ENCODE measurements at places on chromosomes 16 and 17.

DNA sequence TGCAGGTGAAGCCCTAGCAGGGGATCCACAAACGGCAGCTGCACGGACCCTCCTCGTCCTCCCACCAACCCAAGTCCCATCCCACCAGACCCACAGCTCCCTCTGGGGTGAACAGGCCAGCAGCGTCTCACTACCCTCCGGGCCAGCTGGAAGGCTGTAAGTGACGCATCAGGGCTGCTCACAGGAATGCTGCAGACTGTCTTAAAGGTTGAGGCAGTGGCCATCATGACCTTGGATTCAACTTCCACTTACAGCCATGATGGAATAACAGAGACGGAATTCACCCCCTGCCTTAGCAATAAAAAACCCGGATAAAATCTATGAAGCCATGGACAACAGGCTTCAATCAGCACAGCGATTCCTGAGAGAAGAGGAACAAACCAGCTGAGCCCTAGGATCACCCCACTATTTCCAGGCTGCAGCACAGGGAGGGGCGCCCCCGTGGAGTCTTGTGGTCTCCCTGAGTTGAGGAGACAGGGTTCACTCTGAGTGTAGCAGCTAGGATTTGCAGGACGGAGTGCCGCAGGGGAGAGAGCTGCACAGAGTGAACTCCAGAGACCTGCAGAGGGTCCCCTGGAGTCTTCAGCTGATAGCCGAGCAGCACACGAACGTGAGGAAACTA lies 10.5 kb downstream of the FAM83G start:
- peak; percentile 23 for DNase-seq

GRCh38 chr17:79282294-79282693 lies 207.7 kb downstream of the ENGASE start:
- DNase-seq, result no peak

DNA sequence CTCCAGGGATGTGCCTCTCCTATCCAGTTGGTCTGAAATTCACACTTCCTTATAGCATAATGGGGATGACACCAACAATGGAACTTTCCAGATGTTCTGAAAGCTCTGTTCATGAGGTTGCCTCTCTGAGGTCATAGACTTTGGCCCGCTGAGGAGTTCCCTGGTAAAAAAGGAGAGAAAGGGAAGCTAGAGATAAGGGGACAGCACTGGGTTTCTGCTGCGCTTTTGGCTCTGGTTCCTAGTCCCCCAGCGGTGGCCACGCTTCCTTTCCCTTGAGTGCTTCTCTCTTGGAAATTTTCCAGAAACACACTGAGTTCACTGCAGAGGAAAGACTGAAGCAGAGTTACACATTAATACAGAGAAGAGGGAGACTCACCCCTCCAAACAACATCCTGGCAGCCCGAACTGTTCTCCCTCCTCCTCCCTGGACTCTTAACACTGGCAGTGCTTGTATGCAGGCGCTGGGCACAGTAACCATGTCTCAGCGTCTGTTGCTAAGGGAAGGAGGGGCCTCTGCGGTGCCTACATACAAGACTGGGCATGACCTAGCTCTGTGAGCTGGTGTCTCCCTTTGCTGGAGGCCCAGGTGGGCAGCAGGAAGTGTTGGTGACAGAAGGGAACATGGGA lies at the start of gene DNAH3:
Gene DNAH3 (minus strand): TSS at position 472 of the 627 bp plus-strand sequence. CDS start 527 bp downstream, outside the sequence.
- DNase-seq, result no peak

DNA sequence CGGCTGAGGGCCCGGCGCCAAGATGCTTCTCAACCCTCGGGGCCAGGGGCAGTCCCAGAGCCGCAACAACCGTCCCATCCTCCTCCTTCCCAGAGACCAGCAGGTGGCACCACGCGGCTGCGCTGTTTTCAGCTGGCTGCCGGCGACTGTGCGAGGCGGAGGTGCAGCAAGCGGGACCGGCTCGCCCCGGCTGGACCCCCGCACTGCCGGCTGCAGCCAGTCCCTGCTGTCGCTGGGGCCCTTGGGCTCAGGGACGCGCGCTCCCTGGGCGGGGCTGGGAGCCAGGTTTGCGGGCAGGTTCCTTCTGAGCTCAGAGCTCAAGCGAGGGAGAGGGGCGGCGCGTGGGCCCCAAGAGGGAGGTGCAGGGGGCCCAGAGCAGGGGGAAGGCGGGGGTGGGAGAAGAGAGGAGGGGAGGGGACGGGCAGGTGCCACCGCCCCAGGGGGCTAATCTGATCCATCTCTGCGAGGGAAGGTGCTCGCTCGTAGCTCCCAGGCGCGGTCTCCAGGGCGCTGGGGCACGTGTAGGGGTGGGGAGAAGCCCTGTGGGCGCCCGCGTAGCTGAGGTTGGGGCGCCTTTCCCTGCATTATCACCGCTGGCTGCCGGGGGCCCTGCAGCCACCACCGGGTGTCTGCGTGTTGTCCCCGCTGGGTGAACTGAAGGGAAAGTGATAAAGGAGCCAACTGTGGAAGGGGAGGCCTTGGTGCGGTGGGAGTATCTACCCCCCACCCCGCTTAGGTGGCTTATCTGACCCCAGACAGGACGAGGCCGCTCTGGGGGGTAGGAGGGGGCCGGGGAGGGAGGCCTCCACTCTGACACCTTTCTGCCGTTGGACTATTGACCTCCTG lies 24.2 kb downstream of the STAT5A start:
- peak; percentile 90 for DNase-seq

DNA sequence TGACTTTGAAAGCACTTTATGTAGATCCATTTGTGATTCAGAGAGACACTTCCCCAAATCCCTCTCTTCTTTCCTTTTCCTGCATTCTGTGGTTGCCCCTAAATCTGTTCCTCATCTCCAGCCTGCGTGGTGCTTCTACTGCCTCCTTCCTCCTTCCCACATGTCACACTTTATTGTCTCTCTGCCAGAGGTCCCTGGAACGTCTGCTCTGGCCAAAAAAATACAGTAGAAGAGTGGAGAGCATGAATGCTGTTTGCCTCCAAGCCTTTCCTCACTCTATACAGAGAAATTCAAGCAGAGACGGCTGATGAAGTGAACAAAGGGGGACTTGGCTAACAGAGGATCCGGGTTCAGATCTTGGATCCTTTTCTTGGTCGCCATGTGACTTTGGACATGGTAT lies 22.8 kb upstream of the IRX3 start:
- DNase-seq, result no peak

DNA sequence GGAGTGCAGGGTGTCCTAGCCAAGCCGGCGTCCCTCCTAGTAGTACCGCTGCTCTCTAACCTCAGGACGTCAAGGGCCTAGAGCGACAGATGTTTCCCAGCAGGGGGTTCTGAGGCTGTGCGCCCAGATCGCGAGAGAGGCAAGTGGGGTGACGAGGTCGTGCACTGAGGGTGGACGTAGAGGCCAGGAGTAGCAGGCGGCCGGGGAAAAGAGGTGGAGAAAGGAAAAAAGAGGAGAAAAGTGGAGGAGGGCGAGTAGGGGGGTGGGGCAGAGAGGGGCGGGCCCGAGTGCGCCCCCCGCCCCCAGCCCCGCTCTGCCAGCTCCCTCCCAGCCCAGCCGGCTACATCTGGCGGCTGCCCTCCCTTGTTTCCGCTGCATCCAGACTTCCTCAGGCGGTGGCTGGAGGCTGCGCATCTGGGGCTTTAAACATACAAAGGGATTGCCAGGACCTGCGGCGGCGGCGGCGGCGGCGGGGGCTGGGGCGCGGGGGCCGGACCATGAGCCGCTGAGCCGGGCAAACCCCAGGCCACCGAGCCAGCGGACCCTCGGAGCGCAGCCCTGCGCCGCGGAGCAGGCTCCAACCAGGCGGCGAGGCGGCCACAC lies at the start of gene MMP2:
Gene MMP2 (plus strand): TSS at position 372 of the 603 bp plus-strand sequence. CDS start 282 bp downstream, outside the sequence.
- peak; percentile 91 for DNase-seq

DNA sequence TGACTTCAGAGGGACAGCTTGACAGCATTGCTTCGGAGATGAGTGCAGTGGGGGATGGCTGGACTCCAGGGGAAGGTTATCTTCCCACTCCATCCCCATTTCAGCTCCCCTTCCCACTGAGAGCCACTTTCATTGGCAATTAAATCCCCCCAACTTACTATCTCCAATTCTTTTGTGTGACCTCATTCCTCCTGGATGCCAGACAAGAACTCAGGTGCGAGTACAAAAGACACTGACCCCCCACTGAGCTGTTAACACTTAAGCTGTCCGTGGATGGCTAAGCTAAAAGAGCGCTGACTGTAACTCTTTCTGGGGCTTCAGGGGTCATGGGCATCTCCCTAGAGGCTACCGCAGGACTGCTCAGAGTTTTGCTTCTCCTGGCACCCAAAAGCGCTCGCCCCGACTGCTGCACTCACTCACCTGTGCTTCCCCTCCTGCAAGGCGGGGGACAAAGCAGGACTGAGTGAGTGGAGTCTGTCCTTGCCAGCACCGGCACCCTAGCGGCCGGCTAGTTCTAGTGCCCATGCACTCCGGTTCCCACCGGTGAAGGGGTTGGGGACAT lies 44.8 kb upstream of the FBXO47 start:
- no peak for DNase-seq

- DNase-seq, result no peak
Observed at GRCh38 chr17:36846410-36847292, 90.6 kb upstream of the LHX1 start.

DNA sequence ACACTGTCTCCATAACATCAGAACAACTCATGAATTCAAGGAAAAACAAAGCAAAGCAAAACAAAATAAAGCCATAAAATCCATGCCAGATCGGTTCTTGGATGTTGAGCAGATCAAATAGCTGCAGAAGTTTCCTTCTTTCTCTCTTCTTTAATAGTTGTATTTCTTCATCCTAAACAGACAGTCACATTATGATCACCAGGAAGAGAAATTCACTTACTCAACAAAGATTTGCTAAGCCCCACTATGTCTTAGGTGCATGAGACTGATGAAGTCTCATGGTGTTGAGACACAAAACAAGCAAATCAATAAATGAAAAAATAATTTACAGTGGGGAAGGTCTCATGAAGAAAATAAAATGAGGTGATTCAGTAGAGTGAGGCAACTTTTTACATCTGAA lies 72.8 kb downstream of the WIPI1 start:
- no peak for DNase-seq

- DNase-seq, result peak; percentile 49
Observed at GRCh38 chr17:13601776-13602551, at the start of gene HS3ST3A1. TSS of gene HS3ST3A1 (minus strand) at chr17:13601929. CDS start at chr17:13601129, 800 bp downstream.

GRCh38 chr17:49746791-49747490 lies 17.0 kb downstream of the FAM117A start:
- DNase-seq, result no peak

DNA sequence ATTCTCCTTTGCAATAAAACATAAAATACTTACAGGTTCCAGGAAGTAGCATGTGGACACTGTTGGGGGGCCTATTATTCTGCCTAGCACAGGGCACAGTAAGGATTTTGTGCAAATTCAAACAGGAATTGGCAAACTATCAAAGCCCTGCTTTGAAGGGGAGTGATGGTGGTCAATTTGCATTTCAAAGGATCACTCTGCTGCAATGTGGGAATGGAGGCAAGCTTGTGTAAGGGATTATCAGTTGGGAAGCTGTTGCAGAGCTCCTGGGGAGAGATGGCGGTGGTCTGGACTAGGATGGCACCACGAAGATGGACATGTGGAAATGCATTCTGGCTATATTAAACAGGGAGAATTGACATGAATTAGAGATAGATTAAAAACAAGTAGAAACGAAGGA lies 990.7 kb upstream of the RBFOX1 start:
- DNase-seq, result no peak

GRCh38 chr17:29760279-29761039 lies 137.7 kb upstream of the CORO6 start:
- DNase-seq, result no peak

GRCh38 chr16:76639685-76640289 lies 362.6 kb downstream of the CNTNAP4 start:
- DNase-seq, result peak; percentile 36

- no peak for DNase-seq
Observed at GRCh38 chr16:89974870-89975269, 26.3 kb downstream of the DEF8 start.

DNA sequence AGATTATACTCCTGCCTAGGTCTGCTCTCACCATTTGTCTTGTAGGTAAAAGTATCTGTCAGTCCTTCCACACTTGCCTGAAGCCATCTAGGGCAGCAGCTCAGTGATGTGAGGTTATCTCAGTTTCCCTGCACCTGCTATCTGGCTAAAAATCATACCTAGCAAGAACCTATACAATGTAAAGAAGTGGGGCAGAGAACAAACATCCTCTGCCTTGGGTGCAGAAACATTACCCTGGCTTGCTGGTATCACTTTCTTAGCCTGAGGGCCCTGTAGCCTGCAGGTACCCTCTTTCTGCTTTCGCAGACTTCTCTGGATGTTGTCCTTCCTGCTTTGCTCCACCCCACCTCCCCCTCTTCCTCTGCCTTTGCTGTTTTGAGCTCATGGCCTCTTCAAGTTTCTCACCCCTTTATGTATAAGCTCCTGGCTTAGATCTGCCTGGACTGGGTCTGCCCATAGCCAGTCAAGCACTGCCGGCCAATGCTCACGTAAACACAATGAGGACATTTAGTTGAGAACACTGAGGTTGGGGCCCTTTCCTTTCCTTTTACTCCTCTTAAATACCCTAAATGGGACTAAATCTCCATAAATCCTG lies 8.7 kb upstream of the SDK2 start:
- no peak for DNase-seq

DNA sequence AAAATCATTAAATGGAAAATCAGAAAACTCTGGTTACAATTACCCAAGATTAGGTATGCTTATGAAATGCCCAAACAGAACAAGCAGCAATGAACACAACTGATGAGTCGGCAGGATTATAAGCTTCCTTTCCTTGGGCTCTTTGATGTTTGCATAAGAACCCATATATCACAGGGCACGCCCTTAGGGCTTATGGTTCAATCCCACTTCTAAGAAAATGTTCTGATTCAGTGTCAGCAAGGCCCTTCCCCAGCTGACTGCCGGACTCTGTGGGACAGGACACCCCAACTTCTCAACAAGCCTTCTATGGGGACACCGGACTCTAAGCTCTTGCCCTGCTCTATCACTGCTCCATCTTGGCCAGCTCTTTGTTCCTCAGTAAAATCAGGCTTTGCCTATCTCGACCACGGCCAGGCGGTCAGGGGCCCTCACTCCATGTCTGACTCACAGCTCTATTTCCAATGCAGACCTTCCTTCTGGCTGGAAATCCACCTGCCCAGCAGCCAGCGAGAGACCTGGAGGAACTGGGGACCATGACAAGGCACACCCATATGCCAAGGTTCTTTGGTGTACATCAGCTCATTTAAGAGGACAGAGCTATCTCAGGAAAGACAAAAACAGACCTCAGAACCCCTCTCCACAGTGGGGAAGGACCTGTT lies 26.8 kb downstream of the LITAFD start:
- DNase-seq, result no peak

- DNase-seq, result no peak
Observed at GRCh38 chr17:78458091-78458490, 79.6 kb downstream of the PGS1 start.

- DNase-seq, result no peak
Observed at GRCh38 chr17:8856869-8857575, 10.5 kb downstream of the PIK3R6 start.

GRCh38 chr17:28925912-28926365 lies 23.1 kb upstream of the DHRS13 start:
- DNase-seq, result no peak

DNA sequence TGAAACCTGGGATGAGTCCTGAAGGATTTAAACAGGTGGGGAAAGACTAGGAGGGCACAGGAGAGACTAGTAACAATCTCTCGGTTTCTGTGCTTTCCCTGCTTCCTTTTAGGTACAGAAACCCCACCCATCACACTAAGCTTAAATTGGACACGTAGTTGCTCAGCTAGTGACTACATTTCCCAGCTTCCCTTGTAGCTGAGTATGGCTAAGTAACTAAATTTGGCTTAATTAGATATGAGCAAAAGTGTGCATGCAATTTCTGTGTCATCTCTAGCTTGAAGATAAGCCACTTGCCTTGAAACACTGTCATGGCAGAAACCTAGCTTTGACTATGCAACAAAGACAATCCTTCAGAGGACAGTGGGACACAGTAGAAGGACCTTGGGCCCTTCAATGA lies 36.5 kb downstream of the CACNG1 start:
- no peak for DNase-seq

All from right cardiac atrium (tissue), 5 donors.